ENCODE measurements at places on chromosomes 5 and 9. TPM values are rescaled to one million over a fixed set of nuclear protein-coding genes. Genes with fewer than 3 reads are reported as not detected.

GRCh38 chr9:99859243-99859980 lies 37.7 kb downstream of the NR4A3 start:
- H3K27ac ChIP-seq: no peak overlapping the region
- peaks cover 4% of the 10 kb centered on the region for H3K36me3 ChIP-seq

The ARHGEF37 gene
- 9.7 TPM for total RNA-seq

- no peaks in the 10 kb centered on the region for H3K36me3 ChIP-seq
- no peak overlapping the region for H3K27ac ChIP-seq
- DNase-seq: no peak
- no peak overlapping the region for H3K4me3 ChIP-seq
- peaks cover 1% of the 10 kb centered on the region for H3K4me1 ChIP-seq
These were observed 51.5 kb upstream of the ARL15 start for GRCh38 chr5:54361691-54362411.

- H3K36me3 ChIP-seq: no peaks in the 10 kb centered on the region
- H3K4me1 ChIP-seq: peaks cover 8% of the 10 kb centered on the region
- no peaks in the 10 kb centered on the region for H3K27me3 ChIP-seq
- no peak overlapping the region for H3K4me3 ChIP-seq
- no peak for DNase-seq
- no peak overlapping the region for H3K27ac ChIP-seq
These were observed 29.4 kb downstream of the ERBIN start for GRCh38 chr5:65955746-65956145.
